ENCODE measurements at places on chromosomes 6 and 20.

DNA sequence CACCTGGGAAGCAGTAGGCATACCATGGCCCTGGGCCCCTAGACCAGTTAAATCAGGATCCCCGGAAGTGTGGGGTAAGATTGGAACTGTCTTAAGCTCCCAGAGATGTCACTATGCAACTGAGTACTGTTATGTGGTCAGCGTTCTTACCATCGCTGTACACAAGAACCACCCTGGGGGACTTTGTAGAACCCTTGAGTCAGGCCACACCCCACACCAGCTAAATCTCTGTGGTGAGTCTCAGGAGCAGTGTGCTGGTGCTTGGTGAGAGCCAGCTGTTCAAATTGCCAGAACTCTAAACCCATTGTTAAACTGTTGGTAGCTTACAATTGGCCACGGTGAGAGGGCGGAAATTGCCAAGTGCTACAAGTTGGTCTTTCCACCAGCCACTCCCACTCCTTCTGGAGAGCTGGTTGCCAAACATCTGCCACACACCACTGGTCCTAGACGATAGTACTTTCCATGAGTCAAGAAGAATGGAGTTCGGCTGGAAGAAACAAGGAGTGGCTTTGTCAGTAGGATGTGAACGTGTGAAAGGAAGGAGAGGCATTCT, 80.5 kb upstream of the SYNDIG1 start:
- no peak for DNase-seq

- DNase-seq, result no peak
Observed at GRCh38 chr6:22030730-22031619, 265.9 kb downstream of the PRL start.

GRCh38 chr6:10425975-10426780, 11.3 kb upstream of the TFAP2A start:
- no peak for DNase-seq

- DNase-seq, result no peak
Observed at GRCh38 chr20:22752324-22752723, 168.0 kb upstream of the FOXA2 start.

DNA sequence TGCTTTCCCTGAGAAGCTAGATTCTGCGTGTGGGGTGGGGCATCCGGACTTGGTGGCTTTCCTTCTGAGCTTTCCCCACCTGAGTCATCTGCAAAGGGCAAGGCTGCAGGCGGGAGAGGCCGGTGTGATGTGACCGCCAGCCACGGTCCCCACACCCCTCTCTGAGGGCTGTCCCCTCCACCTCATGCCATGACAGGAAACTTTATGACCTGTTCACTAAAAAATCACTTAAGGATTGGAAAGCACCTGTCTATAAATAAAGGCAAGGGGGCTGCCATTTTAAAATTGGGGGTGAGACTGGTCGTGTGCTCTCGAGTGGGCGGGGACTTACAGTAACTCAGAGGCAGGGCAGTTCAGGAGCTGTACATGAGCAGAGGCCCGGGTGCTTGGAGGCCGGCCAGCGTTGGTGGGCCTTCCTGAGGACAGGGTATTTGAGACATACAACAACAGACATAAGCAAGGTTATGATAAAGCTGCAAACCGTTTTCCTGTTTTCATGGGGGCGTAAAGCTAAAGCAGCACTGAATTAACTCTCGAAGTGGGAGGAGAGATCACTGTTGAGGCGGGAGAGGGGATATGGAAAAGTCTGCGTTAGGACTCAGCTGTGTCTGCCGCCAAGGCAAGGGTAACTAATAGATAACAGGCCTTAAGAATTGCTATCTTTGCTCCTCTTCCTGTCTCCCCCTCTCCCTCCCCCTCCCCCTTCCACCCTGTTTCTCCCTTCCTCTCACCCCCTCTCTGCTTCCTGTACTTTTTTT, 16.1 kb upstream of the SERPINB1 start:
- DNase-seq, result peak; percentile 53

GRCh38 chr6:98842342-98843180, 8.2 kb downstream of the POU3F2 start:
- no peak for DNase-seq

- DNase-seq, result no peak
Observed at GRCh38 chr6:150373260-150373701, 4.5 kb downstream of the IYD start.

DNA sequence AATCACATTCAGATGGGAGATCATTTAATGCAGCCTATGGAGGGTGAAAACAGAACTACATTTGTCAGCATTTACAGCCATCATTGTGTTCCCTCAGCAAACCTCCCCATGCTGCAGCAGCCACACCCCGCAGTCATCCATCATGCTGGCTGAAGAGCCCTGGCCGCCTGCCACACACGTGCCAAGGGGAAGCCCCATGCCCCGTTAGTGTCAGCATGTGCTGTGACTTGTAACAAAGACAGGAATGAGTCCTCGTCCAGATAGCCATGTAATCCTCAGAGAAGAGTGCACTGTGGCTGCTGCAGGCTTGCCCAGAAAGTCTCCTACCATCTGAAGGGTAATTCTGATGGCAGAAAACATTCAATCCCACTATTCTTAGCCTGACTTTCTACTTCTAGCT, 1097.8 kb downstream of the KIF16B start:
- no peak for DNase-seq

DNA sequence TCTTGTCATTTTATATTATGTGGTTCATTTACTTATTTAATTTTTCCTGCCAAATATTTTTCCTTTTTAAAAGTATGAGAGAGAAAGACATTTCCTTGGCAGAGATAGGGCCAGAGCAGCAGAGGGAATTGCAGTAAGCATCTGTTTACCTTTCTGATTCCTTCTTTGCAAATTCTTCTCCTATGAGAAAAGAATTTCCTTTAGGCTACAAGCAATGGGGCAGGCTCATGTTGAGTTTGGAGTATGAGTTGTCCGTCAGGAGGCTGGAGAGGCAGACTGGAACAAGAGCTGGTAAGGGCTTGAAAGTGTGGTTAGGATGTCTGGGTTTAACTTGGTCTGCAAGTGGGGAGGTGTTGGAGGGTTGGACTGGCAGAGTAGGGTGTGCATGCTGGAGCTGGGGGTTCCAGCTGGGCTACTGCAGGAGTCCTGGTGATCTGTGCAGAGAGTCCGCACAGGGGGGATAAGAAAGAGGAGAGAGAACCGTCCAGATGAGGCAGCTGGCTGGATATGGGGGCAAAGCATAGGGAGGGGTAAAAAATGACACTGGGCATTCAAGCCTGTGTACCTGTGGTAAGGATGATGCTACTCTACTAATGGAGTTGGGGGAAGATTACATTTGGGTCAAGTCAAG, 19.7 kb downstream of the TIAM2 start:
- DNase-seq, result no peak

GRCh38 chr20:43533060-43533459, 25.6 kb downstream of the L3MBTL1 start:
- DNase-seq, result no peak

- DNase-seq, result no peak
Observed at GRCh38 chr6:25124216-25124715, 154.9 kb upstream of the CARMIL1 start.

DNA sequence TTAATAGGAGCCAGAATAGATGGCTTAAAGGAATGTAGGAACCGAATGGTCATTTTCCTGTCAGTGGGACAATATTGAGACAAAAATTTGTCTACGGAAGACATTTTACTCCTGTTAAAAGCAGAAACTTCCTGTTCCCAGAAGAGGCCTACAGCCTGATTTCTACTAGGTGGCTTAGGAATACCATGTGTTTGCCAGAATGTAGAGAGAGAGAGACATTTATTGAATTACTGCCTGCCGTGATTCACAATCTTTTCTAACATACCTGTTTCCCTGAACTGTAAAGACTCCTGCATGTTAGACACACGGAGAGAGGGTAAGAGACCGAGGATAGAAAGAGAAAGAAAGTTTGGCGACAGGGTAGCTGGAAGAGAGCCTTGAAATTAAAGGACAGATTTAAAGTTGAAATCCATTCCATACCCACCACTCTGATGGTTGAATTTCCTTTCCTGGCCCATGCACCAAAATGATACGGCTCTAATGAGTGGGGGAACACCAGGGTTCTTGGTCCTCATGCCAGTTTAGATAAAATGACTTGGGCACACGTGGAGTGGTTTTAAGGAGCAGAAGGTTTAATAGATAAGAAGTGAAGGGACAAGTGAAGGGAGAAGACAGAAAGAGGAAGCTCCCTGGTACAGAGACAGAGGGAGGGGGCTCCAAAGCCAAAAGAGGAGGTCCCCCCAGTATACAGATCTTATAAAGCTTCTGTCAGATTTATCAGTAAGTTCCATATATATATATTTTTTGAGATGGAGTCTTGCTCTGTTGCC, 22.5 kb downstream of the NCOA3 start:
- no peak for DNase-seq

DNA sequence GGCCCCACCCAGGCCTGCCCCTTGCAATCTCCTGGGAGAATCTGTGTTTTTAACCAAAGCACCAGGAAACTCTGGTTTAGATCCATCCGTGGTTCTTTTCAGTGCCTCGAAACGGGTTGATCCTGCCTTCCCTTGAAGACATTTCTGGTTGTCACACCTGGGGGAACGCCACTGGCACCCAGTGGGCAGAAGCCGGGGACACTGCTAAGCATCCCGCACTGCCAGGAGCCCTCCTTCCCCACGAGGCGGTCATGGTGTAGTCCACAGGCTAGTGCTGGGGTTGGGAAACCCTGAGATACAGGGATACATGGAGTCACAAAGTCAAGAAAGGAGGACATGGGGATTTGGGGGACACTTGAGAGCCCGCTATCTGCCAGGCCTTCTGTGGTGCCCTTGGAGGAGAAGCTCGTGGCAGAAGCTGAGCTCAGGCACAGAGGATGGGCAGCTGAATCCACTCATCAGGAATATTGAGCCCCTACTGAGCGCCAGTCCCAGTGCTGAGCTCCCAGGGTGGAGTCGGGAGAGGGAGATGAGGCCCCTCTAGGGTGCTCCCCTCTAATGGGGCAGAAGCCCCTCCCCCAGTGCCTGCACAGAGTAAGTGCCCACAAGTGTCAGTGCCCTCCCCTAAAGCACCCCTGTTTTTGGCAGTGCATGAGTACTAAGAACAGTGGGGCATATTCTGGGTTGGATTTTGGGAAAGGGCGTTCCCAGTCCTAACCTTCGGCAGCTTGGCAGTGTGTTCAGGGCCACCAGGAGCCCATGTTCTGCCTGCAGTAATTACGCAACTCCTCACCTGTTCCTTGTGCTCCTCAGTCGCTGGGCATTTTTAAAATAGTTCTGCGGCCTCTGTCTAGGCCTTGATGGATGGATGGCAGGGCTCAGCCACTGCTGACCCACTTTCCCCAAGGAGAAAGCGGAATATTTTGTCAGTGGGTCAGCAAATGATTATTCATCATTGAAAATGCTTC, 25.6 kb upstream of the PHACTR3 start:
- DNase-seq, result no peak

DNA sequence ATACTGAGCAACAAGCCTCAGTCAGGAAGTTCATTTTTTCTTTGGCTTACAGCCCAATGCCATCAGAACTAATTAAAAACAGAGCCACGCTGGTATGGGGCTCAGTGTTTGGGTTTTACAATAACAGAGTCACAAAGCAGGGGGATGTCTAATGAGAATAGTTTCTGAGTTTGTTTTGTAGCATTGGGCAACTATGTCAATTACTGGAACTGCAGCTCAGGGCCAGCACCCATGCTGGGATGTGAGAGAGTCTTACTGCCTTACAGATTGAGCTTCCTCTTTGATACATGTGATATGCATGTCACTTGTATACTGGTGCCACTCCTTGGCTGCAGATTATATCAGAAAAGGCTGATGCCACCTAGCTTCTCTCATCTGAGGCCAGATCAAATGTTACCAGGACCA, 117.6 kb downstream of the TFAP2B start:
- no peak for DNase-seq

DNA sequence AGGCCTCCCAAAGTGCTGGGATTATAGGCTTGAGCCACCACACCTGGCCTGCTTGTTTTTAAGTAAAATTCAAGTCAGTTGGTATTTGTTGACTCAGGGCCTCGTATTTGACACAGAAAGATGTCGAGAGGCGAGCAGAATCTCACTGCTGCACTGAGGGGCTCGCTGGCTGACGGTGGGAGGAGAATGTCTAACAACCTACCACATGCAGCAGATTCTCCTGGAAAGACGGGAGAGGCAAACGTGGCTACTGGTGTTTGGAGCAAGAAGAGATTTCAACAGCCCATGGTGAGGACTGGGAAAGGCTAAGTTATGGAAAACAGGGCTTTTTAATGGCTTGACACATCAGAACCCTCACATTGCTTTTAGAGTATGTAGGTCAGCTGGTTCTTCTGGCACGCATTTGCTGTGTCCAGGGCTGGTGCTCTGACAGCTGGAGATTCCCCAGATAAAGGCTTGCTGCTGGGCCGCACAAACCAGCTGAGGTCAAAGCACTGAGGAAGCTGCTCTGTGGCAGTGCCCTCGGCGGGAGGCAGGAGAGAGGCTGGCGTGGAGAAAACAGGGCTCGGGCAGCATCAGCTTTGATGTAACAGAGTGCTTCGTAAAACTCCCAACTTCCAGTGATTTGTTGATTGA, 84.2 kb upstream of the FRMD1 start:
- DNase-seq, result no peak

- DNase-seq, result no peak
Observed at GRCh38 chr6:17859846-17860245, 127.6 kb downstream of the KIF13A start.

- no peak for DNase-seq
Observed at GRCh38 chr20:3398681-3399252, 8.7 kb downstream of the DNAAF9 start.

DNA sequence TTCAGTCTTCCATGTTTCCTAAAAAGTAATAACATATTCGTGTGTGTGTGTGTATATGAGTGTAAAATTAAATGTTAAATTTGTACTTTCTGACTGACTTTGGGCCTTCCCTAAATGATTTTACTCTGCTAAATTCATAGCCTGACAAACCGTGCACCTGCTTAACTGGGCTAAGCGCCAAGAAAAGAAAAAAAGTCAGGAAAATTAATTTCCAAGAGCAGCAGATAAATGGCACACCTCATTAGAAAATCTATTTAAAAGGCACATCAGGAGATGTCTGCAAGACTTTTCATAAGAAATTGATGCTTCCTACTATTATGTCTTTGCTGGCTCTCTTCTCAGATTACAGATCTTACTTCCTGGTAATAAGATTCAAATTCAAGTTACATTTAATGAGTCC, 72.4 kb downstream of the TRDN start:
- DNase-seq, result no peak

- no peak for DNase-seq
Observed at GRCh38 chr6:166615059-166615770, 11.8 kb downstream of the RPS6KA2 start.

DNA sequence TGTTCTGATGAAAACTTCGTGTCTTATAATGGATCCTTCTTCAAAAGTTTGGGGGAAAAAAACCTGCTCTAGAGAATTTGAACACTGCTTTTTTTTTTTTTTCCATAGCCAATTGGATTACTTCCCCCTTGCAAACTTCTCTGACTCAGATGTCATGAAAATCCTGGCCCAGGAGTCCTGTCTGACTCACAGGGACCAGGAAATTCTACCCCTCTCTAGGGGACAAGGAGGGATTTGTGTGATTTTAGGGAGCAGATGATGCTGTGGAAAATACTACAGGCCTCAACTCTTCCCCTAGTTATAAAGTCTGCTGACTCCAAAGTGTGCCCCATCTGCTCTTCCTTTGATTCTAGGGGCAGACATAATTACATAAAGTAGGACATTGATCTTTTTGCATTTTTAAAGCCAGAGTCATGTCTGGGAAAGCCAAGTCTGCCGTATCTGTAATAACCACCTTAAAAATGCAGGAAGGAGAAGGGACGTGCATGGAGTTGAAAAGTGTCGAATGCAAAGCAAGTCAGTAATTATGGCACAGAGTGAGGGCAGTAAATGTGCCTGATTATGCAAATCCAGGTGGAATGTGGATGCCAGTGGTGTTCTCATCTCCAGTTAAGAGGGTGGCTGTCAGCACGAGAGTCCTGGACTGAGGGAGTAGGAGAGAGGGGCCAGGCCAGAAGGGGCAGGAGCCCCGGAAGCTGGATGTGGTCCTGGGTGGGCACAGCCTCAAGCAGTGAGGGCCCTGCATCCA, 144.3 kb upstream of the SULF2 start:
- DNase-seq, result no peak

- DNase-seq, result no peak
Observed at GRCh38 chr6:155026706-155027045, 31.6 kb downstream of the TIAM2 start.

Measured in stimulated activated CD4-positive, alpha-beta T cell treated with anti-CD3 and anti-CD28 coated beads, Interleukin-2, amount 100 ng/mL, for 4 hours (primary cell).